RWPE2 (cell line): ENCODE measurements at places on chromosomes 5 and 9.

- DNase-seq, result no peak
These were observed 203.6 kb downstream of the NR3C1 start for GRCh38 chr5:143199843-143200242.

DNA sequence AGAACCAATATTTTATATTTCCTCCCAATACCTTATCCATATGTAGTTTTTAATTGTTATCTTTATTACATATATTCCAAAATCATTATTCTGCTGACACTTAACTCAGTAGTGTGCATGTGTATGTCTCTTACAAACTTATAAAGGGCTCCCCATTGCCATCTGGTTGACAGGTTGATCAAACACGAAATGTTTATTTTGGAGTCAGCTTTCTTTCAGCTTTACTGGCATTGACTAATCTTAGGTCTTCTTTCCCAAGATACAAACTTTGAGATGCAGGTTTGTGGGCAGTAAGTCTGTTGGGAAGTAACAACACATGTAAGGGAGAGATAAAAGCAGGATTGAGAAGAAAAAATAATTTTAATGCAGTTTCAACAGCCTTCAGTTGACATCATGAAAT lies 716.0 kb upstream of the CHD1 start:
- no peak for DNase-seq

- DNase-seq, result no peak
These were observed 15.3 kb upstream of the ELAVL2 start for GRCh38 chr9:23841304-23841703.

GRCh38 chr9:82404196-82404870 lies 415.8 kb downstream of the SPATA31D1 start:
- DNase-seq, result no peak

- no peak for DNase-seq
These were observed 938.3 kb upstream of the PTPRD start for GRCh38 chr9:11551106-11551505.
